ENCODE measurements at places on chromosomes 16 and 17.
A peak's percentile ranks its signal among the peaks of the same experiment; 100 is the strongest.

GRCh38 chr17:66255112-66255511 is 25.9 kb upstream of the APOH start:
- DNase-seq = peak; percentile 26

GRCh38 chr16:85341972-85342695 is 229.9 kb upstream of the CIBAR2 start:
- no peak for DNase-seq

GRCh38 chr16:20243731-20244281 is 83.5 kb downstream of the GP2 start:
- no peak for DNase-seq

- peak; percentile 42 for DNase-seq
Observed at GRCh38 chr17:49646391-49647255, 31.3 kb downstream of the SPOP start.

DNA sequence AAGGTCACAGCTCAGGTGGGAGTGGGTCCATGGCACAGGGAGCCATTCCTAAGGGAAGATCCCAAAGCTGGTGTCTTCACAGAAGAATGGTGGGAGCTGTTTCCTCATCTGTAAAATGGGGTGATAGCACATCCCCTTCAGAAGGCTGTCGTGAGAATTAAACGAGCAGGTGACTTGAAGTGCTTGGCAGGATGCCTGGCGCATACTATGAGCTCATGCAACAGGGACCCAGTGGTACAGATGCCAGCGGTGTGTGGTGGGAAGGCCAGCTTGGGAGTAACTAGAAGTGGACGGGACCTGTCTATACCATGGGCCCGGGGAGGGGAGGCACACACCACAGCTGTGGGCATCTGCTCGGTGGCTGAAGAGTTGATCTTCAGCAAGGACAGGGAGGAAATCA is 189.3 kb upstream of the TNRC6C start:
- DNase-seq = no peak

Measured in stimulated activated CD4-positive, alpha-beta T cell treated with anti-CD3 and anti-CD28 coated beads, Interleukin-2, amount 100 ng/mL, for 48 hours (primary cell).